ENCODE measurements at places on chromosomes 5 and 9.

DNA sequence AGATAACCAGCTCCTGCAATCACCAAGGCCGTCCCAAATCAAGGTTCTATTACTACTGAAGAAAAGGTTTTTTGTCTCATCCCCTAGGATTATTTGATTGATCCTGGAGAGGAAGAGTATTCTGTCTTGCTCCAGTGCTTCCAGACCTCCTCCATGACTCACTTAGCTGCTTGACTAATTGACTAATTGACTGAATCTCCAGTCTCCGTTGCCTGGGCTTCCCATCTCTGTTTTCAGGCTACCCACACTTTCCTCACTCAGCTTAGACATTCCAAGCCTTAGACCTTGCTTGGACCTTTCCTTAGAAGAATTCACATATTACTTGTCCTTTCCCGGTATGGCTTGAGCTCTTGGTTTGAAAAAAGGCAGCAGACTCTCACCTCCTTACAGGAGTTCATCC, 60.6 kb downstream of the FRMD3 start:
- no peak for DNase-seq

- no peak for DNase-seq
Measured at GRCh38 chr9:130284249-130284625, 18.7 kb downstream of the HMCN2 start.

GRCh38 chr5:123865641-123866040, 353.7 kb downstream of the CSNK1G3 start:
- no peak for DNase-seq

DNA sequence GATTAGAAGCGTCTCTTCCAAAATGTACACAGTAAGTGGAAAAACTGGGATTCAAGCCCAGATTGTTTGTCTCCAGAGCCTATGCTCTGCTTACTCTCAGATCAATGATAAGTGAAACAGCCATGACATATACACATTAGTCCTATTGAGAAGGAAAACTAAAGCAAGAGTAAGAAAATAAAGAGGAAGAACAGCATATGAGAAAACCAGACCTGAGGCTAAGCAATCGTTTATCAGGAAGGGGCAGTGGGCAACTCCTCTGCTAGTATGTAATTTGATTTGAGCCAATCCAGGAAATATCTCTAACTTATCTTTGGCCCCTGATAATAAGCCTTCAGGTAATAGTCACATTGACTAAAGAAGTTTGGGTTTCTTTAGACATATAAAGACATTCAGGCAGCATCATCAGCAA, 789.9 kb upstream of the C9orf72 start:
- no peak for DNase-seq

- DNase-seq: no peak
Measured at GRCh38 chr9:14339746-14340145, 25.8 kb upstream of the NFIB start.

GRCh38 chr5:160466889-160467554, 45.4 kb downstream of the PTTG1 start:
- no peak for DNase-seq
